ENCODE measurements at places on chromosomes 6 and 20.

DNA sequence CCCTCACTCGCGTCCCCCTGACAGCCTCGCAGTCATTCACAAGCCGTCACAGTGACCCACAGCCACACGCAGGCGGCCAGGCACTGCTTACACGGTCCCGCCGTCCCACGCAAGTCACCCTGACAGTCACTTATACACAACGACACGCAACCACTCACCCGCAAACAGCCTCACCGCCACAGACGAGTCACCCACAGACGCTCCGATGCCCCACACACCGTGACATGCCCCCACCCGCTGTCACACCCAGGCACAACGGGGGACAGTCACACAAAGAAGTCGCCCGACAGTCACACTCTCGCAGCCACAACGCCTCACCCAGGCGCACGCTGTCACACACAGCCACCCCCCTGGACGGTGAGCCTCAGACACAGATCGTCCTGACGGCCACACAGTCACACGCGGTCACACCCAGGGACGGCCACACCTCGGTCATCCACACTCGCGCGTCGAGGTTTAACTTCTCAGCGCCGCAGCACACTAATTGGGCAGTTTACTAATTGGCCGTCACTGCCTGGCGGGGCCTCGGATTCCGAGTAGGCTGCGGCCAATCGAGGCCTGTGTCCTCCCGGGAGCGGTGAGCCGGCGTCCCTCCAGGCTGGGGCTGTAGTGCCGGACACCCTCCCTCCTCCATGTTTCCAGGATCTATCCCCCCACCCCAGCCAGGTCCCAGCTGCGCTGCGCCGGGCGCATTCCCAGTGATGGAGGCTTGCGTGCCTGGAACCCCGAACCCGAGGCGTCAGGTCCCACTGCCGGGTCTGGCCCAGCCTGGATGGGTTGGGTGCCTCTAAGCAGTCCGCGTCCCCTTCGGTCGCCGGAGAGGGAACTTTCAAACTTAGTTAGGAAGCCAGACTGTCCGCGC, 790 bp downstream of the TOX2 start:
- DNase-seq, result peak; percentile 16

DNA sequence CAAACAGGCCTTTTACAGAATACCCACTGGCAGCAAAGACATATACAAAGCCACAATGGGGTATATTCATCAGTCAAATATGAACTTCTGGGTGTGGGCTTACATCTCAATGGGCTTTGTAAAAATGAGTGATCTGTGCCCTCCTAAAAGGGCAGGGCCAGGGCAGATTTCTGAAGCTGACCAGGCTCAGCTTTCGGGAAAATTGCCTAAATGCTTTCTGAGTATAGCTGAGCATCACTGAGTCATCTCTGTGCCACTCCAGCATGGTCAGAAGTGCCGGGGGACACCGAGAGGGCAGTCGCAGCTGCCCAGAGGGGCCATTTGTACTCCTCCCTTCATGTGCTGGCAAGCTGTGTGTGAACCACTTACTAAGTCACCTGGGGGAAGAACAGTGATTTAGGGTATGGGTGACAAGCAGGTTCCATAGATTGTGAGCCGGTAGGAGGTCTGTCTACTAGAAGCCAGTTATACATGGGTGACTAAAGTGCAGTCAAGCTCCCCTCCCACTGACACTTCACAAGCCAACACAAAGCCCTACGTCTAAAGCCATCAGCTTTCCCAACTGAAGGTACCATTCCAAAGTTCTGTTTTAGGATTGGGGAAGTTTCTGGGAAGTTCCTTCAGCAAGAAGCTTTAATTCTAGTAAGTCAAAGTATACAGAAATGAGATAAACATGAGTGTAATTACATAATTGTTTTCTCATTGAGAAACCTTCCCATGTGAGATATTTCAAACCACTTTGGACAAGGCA, 147.6 kb upstream of the TAB2 start:
- peak; percentile 22 for DNase-seq

GRCh38 chr6:152642578-152643375, 5.6 kb upstream of the SYNE1 start:
- peak; percentile 58 for DNase-seq

DNA sequence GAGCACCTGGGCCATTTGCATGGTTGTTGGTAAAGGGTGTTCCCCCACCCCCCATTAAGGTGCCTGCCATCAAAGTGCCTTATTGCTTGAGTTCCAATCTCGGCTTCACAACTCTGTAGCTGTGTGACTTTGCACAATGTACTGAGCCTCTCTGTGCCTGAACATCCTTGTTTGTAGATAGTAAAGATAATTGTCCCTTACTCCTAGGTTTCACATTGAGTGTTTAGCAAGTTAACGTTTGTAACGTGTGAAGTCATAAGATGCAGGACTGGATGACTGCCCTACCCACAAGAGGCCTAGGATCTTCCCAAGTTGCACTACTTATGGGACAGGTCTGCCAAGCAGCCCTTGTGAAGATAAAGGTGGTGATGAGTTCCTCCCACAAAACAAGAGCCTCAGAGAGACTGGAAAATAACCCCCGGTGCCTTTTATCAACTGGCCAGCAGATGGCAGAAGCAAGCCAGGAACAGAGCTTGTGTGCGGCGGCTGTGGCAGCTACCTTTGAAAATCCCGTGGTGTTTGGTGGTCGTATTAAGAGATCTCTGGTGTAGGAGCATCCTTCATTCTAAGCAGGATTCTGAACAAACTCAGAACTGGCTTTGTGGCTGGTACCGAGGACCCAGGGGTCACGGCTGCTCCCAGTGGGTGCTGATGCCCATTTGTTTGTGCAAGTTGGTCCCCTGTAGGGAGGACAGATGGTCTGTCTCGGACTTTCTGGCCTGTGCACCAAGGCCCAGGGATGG, 99.1 kb downstream of the CDH26 start:
- peak; percentile 68 for DNase-seq

- peak; percentile 65 for DNase-seq
Measured at GRCh38 chr6:158474961-158475343, 84.9 kb upstream of the TMEM181 start.

DNA sequence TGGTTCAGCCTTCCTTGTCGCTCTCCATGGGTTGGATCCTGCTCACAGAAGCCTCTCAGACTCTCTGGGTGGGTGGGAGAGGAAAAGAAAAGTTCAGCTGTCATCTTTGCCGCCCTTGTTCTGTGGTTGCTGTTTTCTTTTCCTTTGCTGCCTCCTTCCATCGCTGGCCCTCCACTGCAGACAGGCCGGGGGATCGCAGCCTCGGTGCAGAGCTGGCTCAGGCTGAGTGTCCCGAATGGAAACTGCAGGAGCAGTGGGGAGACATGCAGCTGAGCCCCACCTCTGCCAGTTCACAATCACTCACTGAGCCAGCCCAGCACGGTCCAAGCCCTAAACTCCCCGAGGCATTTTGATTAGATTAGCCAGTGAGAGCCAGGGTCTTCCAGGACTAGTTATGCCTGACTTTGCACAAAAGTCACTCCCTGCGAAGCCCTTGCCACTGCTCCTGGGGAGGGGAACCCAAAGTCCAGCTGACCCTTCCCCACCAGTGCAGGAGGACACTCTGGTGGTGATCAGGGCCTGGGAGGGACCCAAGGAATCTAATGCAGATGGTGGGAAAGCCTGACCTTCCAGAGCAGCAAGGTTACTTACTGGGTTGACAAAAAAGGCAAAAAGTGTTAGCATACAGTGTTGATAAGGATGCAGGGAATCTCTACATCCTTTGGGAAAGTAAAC, 14.0 kb downstream of the NRN1 start:
- DNase-seq, result no peak

GRCh38 chr20:53559816-53560215, 33.8 kb downstream of the ZNF217 start:
- DNase-seq, result peak; percentile 61

DNA sequence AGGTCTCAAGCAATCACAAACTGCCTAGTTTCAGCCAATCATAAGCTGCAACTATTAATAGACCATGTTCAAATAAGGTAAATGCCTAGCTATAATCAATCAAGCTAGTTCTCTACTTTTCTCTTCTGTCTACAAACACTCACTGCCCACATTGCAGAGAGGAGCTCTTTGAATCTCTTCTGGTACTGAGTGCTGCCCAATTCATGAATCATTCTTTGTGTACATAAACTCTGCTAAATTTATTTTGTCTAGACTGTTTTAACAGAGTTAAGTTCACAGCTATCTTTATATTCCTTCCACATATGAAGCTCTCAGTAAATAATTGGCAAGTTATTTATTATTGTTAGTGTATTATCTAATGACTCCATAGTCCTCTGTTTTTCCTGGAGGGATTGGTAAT, 411.0 kb downstream of the EPHA7 start:
- DNase-seq, result no peak

- DNase-seq, result peak; percentile 97
Measured at GRCh38 chr20:51985013-51985415, 182.7 kb upstream of the SALL4 start.

DNA sequence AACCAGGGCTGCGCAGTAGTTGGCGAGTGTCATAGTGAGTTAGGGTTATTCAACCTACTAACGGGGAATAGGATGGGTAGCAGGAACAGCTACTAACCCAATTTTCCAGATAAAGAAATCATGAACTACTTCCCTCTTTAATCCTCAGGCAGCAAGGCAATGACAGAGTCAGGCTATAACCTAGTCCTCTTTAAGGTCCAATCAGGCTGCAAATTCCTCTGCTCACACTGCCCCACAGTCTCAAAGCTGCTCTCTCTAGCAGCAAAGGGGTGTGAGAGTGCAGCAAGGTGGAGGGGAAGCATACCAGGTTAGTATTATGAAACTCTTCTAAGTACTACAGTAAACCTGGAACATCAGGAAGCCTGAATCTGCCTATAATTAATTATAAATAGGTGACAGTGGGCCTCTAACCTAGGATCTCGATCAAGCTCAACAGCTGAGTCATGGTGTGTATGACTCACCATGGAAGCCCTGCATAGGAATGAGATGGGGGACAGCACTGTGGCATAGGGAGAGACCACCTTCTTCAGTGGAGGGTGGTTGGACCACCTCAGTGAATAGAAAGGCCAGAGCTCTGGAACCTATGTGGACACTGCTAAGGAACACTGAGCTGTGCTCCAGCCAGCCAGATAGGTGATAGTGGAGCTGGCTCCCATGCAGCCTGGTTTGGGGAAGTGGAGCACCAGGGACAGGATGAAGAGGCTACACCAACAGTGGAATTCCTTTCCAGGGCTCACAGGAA, 7.9 kb downstream of the PEX6 start:
- peak; percentile 56 for DNase-seq

DNA sequence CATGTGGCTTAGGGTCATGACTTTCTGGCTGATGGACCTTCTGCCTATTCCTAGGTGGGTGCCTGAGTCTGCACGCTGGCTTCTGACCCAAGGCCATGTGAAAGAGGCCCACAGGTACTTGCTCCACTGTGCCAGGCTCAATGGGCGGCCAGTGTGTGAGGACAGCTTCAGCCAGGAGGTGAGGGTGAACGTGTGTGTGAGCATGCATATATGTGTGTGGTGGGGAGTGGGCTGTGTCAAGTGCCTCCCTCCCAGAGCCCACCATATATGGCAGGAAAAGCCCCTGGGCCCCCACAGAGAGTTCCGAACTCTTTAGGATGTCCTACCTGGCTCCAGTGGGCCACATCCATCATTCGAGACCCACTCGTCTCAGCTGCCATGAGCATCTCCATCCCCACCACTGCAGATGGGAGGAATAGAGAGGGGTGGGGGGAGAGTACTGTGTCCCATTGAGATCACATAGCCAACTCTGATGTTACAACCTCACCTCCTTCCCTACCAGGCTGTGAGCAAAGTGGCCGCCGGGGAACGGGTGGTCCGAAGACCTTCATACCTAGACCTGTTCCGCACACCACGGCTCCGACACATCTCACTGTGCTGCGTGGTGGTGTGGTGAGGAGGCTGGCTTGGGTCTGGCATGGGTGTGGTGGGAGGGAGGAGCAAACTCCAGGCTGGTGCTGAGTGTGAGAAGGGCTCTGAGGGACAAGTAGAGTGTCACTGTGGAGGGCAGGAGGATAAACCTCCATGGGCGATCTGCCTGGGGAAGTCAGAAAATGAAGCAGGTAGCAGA, 3.2 kb downstream of the SLC22A7 start:
- no peak for DNase-seq

GRCh38 chr20:62971211-62971949, 18.9 kb downstream of the SLC17A9 start:
- DNase-seq, result no peak

DNA sequence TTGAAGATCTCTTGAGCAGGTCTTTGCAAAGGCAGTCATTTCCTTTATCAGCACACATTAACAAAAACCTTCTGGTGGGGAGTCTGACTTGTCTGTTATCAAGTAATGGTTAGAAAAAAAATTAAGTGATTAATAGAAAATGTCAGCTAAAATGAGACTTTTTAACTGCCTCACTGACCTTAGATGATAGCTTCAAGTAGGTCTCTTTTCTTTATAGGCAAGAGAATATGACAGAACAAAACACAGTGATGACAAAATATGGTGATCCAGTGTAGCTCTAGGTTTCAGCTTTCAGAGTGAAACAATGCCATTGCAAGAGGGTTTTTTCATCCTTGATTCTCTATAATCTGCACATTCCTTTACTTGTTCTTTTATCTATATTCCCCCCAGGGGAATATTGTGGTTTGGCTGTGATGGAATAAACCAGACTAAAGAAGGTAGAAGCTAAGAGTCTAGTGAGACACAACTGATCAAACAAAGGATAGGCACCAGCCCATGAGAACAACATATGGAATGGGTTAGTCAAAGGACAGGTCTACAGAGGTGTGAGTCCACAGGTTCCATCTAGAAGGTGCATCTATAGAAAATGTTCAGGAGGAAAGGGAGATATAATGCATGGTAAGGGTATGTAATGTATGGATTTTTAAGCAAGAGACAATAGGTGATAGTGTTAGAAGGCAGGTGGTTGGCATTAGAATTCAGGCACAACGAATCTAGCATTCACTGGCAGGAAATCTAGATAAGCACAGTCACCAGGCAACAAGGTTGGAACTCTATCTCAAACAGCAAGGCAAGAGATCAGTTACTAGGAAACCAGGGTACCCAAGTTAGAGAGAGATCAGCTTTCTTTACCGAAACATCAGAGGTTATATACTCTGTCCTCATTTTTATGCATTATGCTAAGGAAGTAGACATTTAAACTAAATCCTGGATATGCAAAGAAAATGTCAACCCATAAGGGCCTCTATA, 228.9 kb upstream of the SMLR1 start:
- peak; percentile 50 for DNase-seq

- DNase-seq, result no peak
Measured at GRCh38 chr6:150443621-150444020, 74.8 kb downstream of the IYD start.

DNA sequence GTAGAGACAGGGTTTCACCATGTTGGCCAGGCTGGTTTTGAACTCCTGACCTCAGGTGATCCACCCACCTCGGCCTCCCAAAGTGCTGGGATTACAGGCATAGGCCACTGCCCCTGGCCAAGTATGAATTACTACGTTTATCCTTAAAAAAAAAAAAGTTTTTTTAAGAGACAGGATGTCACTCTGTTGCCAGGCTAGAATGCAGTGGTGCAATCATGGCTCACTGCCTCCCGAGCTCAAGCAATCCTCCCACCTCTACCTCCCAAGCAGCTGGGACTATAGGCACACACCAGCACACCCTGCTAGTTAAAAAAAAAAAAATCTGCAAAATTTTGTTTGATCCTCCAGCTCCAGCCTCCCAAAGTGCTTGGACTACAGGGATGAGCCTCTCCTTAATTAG, 23.1 kb downstream of the IYD start:
- no peak for DNase-seq

GRCh38 chr6:14925699-14926026, 320.2 kb upstream of the JARID2 start:
- DNase-seq, result peak; percentile 12
